Thymus (tissue), 14 donors: ENCODE measurements at places on chromosomes 5 and 9.

GRCh38 chr5:75375414-75375813, 38.4 kb downstream of the HMGCR start:
- no peak for DNase-seq

- no peak for DNase-seq
Measured at GRCh38 chr9:121372239-121373010, 2.4 kb upstream of the STOM start.

DNA sequence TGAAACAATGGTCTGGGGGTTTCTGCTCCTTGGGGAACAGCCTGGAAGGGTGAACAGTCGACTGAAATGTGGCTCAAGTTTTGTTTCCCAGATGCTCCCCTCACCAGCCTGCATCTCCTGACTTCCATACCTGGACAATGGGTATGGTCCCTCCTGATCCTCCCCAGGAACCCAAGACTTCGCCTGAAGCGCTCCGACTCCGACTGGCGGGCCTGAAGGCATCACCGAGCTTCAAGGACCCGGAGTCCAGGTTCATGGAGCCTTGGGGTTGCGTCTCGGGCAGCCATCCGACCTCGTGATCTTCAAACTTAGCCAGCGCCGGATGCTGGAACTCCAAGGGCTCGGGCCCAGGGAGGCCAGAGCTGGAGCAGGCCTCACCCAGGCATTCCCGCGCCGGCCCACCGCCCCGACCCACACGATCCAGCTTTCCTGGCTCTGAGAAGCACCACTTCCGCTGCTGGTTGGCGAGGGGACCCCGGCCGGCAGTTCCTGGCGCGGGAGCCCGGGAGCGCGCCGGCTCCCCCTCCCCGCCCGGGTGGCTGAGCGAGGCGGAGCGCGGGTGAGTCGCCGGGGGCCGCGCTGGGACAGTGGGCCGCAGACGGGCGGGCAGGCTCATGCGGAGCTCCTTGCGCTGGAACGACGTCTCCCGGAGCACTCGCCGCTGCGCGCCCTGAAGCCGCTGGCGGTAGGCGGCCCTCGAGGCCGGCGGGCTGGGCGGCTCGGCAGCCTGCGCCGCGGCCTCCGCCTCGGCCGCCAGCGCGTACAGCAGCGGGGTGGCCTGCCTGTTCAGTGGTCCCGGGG, 5.2 kb downstream of the SHROOM1 start:
- DNase-seq: no peak

GRCh38 chr9:112848316-112849151, 42.1 kb downstream of the SLC46A2 start:
- no peak for DNase-seq

DNA sequence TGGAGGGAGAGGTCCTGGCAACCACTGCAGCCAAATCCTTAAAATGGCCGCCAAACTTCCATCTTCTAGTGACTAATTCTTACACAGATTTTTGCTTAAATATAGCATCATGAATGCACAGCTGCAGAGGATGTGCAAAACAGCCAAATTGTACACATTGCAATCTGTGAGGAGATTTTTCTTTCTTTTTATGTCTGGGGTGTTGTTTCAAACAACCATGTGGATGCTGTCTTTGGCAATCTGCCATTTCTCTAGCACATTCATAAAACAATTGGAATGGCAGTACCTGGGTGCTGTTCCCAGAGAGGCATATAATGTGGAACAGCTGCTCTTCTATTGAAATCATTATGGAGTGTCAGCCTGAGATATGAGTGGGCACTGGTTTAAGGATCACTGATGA, 1082.9 kb upstream of the SEMA6A start:
- no peak for DNase-seq

- no peak for DNase-seq
Measured at GRCh38 chr5:136192015-136192525, 892 bp downstream of the SMIM32 start.

GRCh38 chr9:136439481-136440408, at the start of gene INPP5E:
Gene INPP5E (minus strand): TSS chr9:136439845. CDS start chr9:136439419, 426 bp downstream.
- DNase-seq: peak; percentile 83

- no peak for DNase-seq
Measured at GRCh38 chr9:89915187-89915586, 310.4 kb downstream of the GADD45G start.

DNA sequence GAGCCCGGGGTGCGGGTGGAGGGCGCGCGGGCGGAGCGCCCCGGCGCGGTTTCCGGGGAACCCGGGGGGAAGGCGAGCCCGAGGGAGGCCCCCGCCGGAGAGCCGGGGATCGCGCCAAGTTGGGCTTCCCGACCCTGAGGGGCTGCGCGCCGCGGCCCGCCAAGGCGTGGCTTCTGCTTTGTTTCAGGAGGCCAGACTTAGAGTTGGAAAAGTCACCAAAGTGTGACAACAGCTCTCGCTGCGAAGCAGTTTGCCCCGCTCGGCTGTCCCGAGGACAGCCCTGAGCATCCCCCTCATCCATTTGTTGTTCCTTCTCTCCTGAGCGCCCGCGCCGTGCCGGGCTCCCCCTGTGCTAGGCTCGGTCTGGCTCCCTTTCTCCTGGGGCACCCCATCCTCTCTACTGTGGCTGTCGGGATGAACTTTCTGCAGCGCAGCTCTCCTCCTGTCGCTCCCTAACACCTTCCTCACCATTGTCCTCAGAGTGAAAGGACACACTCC, 410 bp downstream of the GLIPR2 start:
- no peak for DNase-seq

DNA sequence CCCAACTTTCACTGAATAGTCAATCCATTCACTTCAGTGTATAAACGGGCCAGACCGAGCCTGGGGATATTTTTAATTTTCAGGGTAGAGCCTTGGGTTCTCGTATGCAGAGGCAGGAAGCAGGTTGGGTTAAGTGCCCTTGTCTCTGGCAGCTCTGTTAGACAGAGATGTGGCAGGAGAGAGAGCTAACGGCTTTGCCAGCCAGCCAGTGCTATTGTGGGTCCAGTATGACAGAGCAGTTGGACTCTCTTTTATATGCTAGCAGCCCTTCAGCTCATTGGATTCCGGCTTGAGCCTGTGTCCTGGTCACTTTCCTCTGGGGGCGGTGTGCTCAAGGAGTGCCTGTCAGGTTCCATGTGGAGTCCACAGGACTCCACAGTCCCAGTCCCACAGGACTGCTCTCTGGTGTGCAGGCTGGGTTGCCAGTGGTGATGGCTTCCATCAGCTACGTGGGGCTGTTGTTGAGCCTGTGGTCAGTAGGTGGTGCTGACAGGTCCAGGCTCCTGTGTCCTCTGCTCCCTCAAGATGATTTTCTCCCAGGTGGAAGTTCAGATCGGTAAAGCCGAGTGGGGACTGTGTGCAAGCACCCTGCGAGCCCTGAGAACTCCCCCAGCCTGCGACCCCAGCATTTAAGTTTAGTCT, 14.3 kb downstream of the CLTA start:
- no peak for DNase-seq

DNA sequence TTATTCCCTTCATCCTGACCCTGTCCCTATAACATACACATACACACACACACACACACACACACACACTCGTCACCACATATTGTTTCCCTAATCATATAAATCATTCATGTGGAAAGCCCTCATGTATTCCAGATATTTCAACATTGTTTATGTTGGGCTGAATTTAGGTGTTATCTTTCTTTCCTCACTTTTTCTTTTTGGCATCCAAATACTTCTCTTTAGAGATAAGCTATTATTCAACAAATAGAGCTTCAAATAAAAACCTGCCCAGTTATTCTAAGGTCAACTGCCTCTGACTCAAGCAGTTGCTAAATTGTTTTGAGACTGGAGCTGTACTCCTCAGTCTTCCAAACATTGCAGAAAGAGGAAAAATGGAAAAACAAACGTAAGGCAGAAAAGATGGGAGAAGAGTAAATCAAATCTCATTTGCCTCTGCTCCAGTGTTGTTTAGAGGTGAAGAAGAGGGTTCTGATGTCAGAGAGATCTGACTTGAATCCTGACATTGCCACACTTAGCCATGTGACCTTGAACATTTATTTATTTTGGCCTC, 215.7 kb downstream of the GAS1 start:
- no peak for DNase-seq

GRCh38 chr9:16499892-16500291, 370.6 kb downstream of the BNC2 start:
- no peak for DNase-seq

DNA sequence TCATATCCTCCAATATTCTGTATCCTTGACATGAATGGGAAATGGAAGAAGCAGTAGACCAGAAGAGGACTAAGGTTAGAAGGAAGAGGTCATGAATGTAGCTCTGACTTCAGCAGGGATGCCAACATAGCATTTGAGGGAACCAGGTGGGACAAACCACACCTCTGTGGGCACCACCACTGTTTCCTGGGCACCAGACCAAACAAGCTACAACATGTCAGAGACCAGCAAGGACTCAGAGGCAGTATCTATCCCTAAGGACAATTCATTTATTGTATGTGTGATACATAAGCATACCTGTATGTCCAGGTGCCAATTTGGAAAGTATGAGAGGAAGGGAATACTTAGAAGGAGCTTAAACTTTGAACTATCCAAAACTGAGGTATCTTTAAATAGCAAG, 192.8 kb downstream of the MAN2A1 start:
- DNase-seq: no peak

DNA sequence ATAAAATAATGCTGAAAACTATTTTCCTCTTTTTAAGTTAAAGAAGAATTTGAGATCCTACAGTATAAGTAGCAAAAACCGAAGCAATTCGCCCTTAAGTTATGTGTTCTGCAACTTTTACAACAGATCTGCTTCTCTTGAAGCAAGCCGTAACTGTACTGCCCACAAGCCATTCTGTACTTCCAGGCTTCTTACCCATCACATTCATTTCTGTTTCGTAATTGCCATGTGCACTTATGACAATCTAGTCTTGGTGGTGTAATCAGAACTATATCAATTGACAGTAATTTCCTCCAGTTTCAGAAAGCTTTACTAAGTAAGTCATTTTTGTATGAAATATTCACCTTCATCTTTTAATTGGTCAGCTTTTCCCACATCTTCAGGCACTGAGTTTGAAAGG, 13.8 kb downstream of the SGTB start:
- no peak for DNase-seq

- DNase-seq: no peak
Measured at GRCh38 chr9:38662763-38663593, 42.6 kb upstream of the ANKRD18A start.

DNA sequence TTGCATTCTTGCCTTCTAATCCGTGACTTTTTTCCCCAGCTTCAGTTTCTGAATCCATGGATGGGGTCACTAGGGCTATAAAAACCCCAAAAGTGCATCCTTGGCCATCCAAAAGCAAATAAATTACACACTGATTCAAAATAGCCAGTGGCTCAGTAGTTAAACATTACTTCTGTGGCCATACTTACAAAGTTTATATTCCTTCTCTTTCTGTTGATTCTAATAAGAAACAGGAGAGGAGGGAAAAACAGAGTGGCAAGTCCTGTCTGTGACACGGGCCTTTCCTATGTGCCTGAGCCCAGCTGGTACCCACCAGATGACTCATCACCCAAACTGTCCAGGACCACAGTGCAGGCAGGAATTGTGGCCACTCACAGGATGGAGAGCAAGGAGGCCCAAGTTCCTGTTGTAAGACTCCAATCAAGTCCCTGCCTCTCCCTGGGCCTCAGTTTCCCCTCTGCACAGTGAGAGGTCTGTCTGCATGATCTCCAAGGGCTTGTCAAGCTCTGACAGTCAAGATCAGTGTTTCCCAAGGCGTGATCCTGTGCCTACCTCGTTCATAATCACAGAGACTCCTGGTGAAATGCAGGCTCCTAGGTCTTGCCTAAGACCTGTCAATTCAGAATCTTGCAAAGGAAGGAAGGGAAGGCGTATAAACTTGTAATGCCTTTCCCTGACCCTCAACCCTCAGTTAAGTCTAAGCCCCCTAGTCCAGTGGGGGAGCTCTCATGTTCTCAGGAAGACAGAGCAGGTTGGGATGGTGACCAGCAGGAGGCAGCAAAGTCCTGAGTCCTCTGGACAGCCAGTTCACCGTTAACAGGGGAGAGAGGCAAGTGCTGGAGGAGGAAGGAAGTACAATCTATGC, 29.5 kb downstream of the TNIP1 start:
- DNase-seq: peak; percentile 85

GRCh38 chr5:149834246-149834855, 104.2 kb downstream of the PPARGC1B start:
- DNase-seq: peak; percentile 63

GRCh38 chr5:177445052-177445916, 1.3 kb upstream of the PRR7 start:
- DNase-seq: no peak

GRCh38 chr5:96474073-96474472, 41.0 kb upstream of the PCSK1 start:
- no peak for DNase-seq

GRCh38 chr9:37295796-37296195, 126.7 kb upstream of the GRHPR start:
- DNase-seq: no peak

DNA sequence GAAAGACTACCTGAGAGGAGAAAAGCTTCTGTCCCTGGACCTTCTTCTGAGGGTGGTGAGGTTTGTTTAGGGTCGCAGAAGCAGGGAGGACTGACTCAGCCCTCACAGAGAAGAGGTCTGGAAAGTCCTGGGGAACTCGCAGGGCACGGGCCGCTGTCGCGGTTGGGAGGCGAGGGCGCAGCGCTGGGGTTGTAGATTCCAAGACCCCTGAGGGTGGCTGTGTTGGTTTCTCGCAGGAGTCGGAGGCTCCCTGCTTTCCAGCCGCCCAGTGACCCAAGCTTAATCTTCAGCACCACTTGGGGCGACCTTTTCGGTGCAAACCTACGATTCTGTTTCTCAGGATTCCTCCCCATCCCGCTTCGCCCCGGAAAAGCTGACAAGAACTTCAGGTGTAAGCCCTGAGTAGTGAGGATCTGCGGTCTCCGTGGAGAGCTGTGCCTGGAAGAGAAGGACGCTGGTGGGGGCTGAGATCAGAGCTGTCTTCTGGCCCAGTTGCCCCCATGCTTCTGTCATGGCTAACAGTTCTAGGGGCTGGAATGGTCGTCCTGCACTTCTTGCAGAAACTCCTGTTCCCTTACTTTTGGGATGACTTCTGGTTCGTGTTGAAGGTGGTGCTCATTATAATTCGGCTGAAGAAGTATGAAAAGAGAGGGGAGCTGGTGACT, 482 bp downstream of the SLC27A6 start:
- DNase-seq: no peak

DNA sequence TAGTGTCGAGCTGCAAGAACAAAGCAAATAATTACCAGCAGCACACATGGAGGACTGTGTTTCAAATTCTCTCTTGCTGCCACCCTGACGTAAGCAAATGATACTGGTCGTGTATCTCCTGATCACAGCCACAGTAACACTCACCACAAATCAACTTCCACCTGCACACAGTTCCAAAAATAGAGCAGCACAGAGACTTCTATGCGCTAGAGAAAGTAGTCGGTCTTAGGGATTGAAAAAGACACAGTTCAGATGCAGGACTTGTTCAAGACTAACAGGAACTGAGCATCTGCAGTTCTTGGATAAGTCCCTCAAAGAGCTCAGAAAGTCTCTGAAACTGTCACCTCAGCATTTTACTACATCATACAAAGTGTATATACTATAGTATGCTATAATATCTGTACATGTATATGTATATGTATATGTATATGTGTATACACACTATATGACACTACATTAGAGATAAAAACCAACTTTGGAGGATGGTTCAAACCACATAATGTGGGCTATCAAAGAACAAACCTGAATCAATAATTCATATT, 279.0 kb downstream of the GLIS3 start:
- DNase-seq: no peak
